ENCODE measurements at places on chromosomes 2 and 18. TPM values are rescaled to one million over a fixed set of nuclear protein-coding genes. Genes with fewer than 3 reads are reported as not detected.

CARF gene
- total RNA-seq: 4.7 TPM

TGFA gene
- not detected for total RNA-seq

TUBA4A gene
- 17.6 TPM for total RNA-seq

GRHL1 gene
- 1.1 TPM for total RNA-seq

EMILIN2 gene
- 21.1 TPM for total RNA-seq

KIF1A gene
- total RNA-seq: not detected

RGPD3 gene
- total RNA-seq: under 0.01 TPM

MROH2A gene
- not detected for total RNA-seq

EPG5 gene
- 48.3 TPM for total RNA-seq

GPR55 gene
- under 0.01 TPM for total RNA-seq

LAMA1 gene
- 48.1 TPM for total RNA-seq

CBLN2 gene
- not detected for total RNA-seq

ZNF519 gene
- 6.6 TPM for total RNA-seq

CCDC148 gene
- total RNA-seq: 0.37 TPM

HTRA2 gene
- total RNA-seq: 52.8 TPM

WDR75 gene
- total RNA-seq: 71.7 TPM

STARD6 gene
- total RNA-seq: not detected

SULT1C3 gene
- not detected for total RNA-seq

EGR4 gene
- not detected for total RNA-seq

NDC80 gene
- total RNA-seq: 43.2 TPM

HOXD13 gene
- total RNA-seq: not detected

CHST9 gene
- not detected for total RNA-seq

LRRC30 gene
- not detected for total RNA-seq

AQP12A gene
- not detected for total RNA-seq

RNU2-63P gene
- 275 TPM for total RNA-seq

TEX44 gene
- total RNA-seq: not detected

PLCD4 gene
- total RNA-seq: 2.2 TPM

CNGA3 gene
- total RNA-seq: under 0.01 TPM

CHRND gene
- not detected for total RNA-seq

TRIM43 gene
- not detected for total RNA-seq

SGPP2 gene
- not detected for total RNA-seq

MYO5B gene
- under 0.01 TPM for total RNA-seq

OSGEPL1 gene
- total RNA-seq: 11.4 TPM

GNAL gene
- total RNA-seq: 2.2 TPM

ANKRD30B gene
- not detected for total RNA-seq

GALR1 gene
- not detected for total RNA-seq

PNKD gene
- 28.3 TPM for total RNA-seq

KIAA2012 gene
- not detected for total RNA-seq

DNAJC5G gene
- total RNA-seq: not detected

LDAH gene
- 23.3 TPM for total RNA-seq

CTLA4 gene
- total RNA-seq: not detected

GCG gene
- not detected for total RNA-seq

TUBB8B gene
- total RNA-seq: not detected

ARHGEF4 gene
- total RNA-seq: 0.98 TPM

ID2 gene
- 26.6 TPM for total RNA-seq

FAM237A gene
- not detected for total RNA-seq

CNTNAP5 gene
- not detected for total RNA-seq

MYO3B gene
- total RNA-seq: under 0.01 TPM

ST6GAL2 gene
- total RNA-seq: under 0.01 TPM

ACMSD gene
- total RNA-seq: not detected

NT5C1B gene
- not detected for total RNA-seq
